ENCODE measurements at places on chromosomes 16 and 17.

- DNase-seq: no peak
Measured at GRCh38 chr16:8686031-8686621, 11.7 kb downstream of the ABAT start.

- no peak for DNase-seq
Measured at GRCh38 chr17:7235693-7236665, 1.7 kb upstream of the DVL2 start.

DNA sequence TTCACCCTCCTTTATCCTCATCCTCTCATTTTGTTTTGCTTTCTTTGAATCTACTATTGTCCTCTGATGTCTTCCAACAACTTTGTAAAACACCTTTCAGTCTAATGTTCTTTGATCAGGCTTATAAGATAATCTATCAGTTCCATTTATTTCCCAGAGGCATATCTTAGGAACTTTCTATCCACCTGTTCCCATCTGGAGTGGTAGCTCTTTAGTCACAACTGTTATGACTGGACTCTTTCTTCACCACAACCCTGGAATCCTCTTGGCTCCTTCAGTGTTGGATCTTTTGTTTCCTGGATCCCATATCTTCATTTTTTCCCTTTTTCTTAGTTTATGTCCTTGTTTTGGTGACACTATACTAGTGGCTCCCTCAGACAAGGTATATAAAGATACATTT, 23.5 kb downstream of the RPS6KB1 start:
- no peak for DNase-seq

DNA sequence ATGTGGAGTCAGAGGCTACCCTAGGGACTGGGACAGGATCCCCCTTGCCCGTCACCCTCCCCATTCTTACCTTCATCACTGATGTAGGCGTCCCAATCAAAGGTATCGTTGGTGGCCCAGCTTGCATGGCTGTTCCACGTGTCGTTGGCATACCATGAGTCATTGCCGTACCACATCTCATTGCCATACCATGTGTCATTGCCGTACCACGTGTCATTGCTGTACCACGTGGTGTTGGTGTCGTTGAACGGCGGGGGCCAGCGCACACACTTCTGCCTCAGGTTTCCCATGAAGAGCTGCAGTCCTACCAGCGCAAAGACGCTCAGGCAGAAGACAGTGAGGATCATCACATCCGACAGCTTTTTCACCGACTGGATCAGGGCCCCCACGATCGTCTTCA, 4.8 kb downstream of the SCN4A start:
- DNase-seq: no peak

DNA sequence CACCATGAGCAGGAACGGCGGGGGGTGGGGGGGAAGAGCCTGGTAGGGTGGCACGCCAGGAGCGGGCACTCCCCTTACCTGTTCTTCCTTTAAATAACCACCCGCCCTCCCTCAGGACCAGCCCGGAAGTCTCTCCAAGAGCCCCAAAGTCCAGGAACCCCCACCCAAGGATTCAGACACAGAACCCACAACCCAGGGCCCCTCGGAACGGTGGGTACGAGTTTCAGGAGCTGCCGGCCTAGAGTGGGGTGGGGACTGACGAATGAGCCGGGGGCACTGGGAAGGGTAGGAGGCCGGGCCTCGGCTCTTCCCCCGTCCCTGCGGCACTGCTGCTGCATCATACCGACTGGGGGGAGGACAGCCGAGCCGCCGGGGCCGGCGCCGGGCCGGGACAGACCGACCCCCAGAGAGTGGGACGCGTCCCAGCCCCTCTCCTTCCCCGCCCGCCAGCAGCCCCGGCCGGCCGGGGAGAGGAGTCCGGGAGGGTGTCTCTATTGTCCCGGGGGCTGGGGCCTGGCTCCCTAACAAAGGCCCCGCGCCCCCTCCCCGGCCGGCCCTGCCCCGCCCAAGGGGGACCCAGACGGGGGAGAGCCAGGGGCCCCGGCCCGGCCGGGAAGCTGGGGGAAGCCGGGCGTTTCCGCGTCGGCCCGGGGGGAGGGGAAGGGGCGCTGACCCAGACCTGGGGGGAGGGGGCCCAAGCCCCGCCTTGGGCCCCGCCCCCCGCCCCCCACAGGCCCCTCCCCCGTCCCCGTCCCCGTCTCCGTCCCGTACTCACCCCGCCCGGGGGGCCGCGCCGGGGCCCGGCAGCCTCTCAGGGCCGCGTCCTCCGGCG, 747 bp downstream of the ATXN7L3 start:
- DNase-seq: peak; percentile 25

DNA sequence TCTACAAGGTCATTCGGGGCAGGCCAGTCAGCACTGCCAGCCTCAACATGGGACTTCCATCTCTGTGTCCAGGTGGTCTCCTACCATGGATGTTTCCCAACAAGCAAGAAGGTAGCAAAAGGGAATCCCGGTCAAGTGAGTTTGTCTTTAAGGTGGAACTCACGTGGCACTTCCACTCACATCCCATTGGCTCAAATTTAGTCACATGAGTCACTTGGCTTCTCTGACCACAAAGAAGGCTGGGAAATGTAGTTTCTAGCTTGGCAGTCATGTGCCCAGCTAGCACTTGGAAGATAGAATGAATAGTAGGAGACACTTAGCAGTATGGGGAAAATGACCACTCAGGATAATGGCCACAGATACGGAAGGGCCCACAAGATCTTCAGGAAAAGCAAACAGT, 106.6 kb downstream of the AIPL1 start:
- DNase-seq: no peak

DNA sequence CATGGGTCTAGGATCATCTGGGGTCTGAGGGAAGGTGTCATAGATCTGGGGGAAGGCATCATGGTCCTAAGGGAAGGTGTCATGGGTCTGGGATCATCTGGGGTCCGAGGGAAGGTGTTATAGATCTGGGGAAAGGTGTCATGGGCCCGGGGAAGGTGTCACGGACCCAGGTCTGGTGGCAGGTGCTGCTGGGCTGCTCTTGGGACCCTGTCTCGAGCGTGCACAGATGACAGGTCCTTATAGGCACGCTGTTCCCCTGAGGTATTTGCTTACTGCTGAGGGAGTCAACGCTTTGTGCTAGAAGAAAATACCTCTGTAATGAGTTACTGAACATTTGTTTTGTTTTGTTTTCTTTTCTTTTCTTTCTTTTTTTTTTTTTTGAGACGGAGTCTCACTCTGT, 1.4 kb downstream of the RAB40C start:
- DNase-seq: no peak

DNA sequence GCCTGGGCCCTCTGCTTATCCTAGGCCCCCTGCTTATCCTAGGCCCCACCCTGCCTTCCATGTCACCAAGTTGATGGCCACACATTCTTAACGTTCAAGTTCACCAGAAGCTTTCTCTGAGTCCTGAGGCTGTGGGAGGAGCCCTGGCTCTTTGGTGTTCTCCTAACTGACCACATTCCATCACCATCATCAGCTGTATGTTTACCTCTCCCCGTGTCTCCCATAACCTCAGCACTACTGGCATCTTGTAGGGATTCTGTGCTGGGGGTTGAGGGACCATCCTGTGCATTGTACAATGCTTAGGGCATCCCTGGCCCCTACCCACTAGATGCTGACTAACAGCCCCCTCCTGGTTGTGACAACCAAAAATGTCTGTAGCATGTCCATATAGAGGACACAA, 99.3 kb downstream of the NDE1 start:
- DNase-seq: no peak

GRCh38 chr16:49597796-49598195, 224.2 kb downstream of the C16orf78 start:
- no peak for DNase-seq

GRCh38 chr17:10629706-10630105, 27.4 kb downstream of the MYH3 start:
- DNase-seq: no peak

- DNase-seq: no peak
Measured at GRCh38 chr16:22264786-22265185, 32.4 kb upstream of the POLR3E start.

GRCh38 chr17:29358416-29358815, 31.7 kb upstream of the TAOK1 start:
- DNase-seq: no peak

GRCh38 chr17:6096201-6097004, 26.2 kb downstream of the WSCD1 start:
- no peak for DNase-seq

DNA sequence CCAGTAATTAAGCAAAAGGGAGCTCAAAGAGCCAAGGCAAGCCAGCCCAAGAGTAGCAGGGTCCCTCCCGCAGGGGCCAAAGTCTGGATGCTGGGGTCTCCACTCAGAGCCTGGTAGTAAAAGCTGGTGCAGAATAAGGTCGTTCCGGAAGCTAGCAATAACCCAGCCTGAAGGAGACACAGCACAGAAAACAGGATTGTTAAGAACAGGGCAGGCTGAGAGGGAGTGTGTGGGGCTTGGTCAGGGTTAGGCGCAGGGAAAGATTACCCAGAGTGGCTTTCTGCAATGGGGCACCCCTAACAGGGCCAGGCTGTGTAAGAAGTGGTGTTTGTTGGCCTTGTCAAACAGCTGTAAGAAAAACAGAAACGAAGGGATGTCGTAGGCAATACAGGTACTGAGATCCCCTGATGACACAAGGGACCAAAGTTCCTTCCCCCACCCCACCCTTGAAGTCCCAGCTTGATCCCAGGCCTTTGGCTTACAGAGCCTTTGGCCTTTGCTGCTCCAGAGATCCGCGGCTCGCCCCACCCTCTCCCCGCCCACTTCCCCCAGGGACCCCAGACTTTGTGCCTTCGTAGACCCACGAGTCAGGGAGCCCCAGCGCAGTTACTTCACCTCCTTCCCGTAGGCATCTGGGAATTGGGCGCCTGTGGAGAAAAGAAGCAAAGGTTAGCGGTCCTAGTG, 712 bp downstream of the TMEM256 start:
- DNase-seq: no peak

DNA sequence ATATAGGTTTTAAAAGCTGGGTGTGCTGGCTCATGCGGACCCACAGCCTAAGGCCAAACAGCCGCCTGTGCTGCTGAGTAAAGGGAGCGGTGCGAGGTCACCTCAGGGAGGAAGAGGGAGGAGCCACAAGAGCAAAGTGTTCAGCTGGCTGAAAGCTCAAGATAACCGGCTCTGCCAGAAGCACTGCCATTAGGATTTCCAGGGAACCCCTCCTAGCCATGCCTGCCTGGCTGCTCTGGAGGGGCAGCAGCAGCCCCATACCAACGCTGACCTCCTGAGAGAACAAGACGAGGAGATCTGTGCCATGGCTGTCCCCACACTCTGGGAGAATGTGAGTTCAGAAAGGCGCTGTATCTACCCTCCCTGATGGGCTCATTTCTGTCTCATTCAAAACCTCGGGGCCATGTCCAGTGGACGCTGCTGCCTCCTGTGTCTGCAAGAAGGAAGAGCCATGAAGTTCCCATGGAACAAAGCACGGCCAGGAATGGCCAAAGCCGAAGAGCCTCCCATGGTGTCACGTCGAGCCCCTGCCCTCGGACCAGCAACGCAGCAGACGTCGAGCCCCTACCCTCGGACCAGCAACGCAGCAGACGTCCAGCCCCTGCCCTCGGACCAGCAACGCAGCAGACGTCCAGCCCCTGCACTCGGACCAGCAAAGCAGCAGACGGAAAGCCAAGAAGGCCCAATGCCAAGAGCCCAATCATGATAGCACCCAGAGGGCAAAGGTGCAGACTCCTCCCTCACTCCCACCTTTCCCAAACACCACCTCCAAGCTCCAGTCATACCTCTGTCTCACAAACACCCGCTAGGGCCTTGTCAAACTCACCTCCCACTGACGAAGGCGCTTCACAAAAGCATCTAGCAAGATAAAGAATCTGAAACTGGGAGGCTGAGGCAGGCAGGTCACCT, 107.0 kb downstream of the ANKRD11 start:
- DNase-seq: no peak

GRCh38 chr17:2801841-2802240, 5.6 kb downstream of the RAP1GAP2 start:
- no peak for DNase-seq

GRCh38 chr16:12100124-12100647, 123.7 kb downstream of the SNX29 start:
- DNase-seq: no peak

GRCh38 chr17:39759204-39759603, 21.5 kb downstream of the GRB7 start:
- DNase-seq: no peak

DNA sequence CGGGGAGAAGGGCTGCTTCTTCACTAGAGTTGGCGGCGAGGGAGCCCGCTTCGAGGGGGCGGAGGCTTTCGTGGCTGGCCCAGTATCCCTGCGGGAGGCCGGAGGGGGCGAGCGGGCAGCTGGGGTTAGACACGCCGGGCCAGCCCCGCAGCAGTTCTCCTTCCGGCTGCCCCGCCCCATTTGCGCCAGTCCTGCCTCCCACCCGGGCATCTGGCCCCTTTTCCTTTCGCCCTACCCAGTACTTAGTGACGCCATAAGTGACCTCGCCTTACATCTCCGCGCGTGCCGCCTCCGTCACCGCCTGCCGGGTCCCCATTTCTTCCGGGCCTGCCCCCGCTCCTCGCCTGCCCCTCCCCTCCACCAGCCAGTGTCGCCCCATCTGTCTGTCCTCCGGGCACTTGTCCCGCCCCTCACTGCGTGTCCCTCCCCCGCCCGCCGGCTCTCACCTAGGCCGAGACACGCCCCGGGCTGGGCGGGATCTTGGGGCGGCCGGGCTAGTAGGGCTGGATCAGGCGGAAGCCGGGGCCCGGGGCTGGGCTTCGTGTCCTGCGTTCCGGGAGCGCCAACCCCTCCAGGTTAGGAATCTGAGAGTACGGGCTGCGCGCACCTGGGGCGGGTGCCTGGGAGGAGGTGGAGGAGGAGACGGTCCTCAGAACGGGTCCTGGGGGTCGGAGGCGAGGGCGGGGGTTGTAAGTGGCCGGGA, 14.3 kb downstream of the SPATA32 start:
- DNase-seq: no peak

DNA sequence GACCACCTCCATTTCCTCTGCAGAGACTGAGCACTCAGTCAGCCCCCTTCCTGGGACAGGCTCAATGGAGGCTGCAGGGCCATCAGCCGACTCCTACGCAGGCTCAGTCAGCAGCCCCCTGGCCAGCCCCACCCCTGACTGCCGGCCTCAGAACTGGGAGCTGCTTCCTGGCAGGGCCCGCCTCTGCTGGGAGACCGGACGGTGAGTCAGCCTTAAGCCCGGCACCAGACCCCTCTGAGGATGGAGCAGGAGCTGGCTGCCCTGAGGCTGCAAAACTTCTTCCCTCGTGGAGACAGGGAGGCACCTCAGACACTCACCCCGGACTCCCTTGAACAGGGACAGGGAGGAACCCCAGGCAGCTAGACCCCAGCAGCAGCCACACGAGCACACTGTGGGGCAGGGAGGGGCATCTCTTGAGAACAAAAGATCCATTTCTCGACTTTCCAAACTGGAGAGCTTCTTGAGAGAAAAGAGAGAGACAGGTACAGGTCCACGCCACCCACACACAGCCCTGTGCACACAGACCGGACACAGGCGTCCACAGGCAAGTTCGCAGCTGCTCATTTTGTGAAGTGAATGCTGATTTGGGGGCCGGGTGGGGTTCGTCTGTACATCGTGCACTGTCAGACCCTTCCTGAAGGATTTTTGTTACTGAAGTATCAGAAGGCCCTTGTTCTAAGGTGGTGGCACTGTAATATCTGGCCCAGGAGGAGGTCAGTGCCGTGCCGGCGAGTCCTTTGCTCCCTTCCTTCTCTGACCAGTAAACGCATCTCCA, 1.3 kb upstream of the TUBB3 start:
- DNase-seq: no peak

DNA sequence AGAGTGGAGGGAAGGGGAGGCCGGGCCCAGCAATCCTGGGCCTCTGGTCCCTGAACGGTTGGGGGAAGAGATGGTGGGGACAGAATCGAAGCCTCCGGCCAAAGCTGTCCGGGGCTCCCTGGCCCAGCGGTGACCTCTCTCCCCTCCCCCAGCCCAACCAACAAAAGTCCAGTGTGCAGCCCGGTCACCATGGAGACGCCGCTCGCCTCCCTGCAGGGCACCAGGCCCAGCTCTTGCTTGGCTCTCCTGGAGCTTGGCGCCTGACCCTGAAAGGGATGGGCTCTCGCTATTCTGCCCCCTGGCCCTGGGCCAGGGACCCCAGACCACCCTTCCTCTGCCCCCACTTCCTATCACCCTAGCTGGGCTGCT, 1.3 kb downstream of the METRN start:
- no peak for DNase-seq
